ENCODE measurements at places on chromosomes 5 and 9.
A peak's percentile ranks its signal among the peaks of the same experiment; 100 is the strongest.

DNA sequence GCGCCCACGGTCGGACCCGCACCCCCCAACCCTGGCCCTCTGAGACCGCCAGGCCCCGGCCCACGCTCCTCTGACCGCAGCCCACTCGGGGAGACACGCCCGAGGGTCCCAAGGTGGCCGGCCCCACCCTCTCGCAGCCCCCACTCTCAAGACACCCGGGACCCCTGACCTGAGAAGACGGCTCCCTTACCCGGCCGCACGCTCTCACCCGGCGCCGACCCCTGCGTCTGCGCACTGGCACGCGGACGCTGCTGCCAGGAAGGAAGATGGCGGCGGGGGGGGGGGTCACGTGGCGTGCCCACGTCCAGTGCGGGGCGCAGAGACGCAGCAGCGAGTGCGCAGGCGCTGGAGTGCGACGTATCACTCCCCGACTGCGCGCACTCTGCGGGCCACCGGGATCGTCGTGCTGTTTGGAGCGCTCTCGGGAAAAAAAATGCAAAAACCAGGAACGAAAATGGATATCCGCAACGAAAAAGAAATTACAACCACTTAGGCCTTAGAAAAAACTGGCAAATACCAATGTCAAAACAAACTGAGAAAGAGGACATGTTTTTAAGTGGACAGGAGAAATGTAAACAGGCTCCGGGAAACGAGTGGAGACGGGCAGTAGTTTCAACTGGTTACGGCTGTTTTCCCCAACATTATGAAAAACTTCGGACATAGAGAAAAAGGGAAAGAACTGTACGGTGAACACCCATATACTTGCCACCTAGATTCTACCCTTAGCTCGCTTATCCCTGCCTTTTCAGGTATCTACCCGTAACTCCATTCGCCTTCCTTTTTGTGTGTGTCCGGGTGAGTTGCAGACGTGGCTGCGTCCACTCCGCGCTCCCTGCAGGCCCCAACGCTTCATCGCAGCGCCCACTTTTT, at the start of gene MRPL36:
Gene MRPL36, minus strand, starts transcription at position 236 of the 870 bp plus-strand sequence. CDS start 902 bp downstream, outside the sequence.
- peak; percentile 98 for DNase-seq

GRCh38 chr5:7668161-7668560, 182.8 kb downstream of the CFAP90 start:
- no peak for DNase-seq

- DNase-seq = no peak
Observed at GRCh38 chr5:79488058-79488457, 25.9 kb downstream of the HOMER1 start.

DNA sequence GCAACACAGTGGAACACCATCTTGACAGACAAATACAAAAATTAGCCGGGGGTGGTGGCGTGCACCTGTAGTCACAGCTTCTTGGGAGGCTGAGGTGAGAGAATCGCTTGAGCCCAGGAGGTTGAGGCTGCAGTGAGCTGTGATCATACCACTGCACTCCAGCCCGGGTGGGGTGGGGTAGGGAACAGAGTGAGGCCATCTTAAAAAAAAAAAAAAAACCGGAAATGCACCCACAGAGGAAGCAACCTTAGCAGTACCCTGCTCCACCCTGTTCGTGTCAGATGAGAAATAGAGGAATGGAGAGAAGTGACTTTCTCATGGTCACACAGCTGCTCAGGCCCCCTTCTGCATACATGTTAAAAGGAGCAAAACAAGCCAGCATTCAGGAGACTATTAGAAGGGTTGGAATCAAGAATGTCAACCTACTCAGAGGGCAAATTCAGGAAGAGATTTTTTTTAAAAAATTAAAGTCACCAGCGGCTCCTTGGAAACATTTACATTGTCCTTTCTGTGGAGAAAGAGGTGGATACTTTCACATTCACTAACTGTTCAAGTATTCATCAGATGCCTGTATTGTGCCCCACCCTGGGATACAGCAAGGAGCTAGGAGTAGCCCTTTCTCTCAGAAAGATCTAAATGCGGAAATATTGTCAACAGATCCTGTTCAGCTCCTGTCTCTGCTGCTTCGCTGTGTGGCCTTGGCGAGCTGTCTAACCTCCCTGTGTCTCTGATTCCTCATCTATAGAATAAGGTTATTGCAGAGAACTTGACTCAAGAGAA, 41.0 kb downstream of the CYFIP2 start:
- no peak for DNase-seq

DNA sequence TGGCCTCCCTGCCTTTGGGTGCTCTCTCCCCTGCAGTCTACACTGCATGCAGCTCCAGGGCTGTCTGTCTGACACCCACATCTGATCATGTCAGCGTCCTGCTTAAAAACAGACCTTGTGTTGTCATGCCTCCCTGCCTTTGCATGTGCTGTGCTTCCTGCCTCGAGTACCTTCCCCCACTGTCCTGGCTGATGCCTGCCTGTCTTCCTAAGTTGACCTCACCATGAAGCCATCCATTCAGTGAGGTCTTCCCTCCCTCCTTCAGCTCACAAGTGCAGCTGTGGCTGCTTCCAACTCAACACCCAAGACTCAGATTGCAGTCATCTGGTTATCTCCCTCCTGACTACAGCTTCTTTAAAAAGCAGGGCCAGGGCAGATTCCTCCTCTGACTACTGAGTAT, 5.5 kb downstream of the ANGPTL2 start:
- DNase-seq = no peak

DNA sequence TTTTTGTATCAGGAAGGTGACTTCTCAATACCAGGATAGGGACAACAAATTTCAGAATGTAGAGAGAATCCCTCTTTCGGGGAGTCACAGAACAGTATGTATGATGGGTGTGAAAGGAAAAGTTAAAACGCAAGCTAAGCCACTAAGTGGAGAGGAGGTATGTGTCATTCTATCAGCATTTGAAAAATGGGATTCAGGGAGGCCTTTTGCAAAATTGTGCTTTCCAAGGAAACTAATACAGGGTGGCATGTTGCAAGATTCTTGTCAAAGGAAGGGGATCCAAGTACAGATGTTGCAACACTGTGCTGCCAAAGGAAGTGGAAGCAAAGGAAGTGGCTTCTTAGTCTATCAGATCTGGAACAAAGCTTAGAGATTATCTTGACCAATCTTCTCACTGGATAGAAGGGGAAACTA, 12.6 kb upstream of the TNIP1 start:
- peak; percentile 47 for DNase-seq

DNA sequence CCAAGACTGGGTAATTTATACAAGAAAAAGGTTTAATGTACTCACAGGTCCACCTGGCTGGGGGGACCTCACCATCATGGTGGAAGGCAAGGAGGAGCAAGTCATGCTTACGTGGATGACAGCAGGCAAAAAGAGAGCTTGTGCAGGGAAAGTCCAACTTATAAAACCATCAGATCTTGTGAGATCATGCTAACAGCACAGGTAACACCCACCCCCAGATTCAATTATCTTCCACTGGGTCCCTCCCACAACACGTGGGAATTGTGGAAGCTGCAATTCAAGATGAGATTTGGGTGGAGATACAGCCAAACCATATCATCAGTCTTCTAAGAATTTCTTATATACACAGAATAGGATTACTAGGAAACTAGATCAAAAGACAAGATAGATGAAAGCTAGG, 555.6 kb downstream of the PRR16 start:
- DNase-seq = no peak

- no peak for DNase-seq
Observed at GRCh38 chr9:113712053-113712452, 164.1 kb upstream of the ZNF618 start.

- no peak for DNase-seq
Observed at GRCh38 chr9:127783111-127784008, 2.5 kb upstream of the CDK9 start.

DNA sequence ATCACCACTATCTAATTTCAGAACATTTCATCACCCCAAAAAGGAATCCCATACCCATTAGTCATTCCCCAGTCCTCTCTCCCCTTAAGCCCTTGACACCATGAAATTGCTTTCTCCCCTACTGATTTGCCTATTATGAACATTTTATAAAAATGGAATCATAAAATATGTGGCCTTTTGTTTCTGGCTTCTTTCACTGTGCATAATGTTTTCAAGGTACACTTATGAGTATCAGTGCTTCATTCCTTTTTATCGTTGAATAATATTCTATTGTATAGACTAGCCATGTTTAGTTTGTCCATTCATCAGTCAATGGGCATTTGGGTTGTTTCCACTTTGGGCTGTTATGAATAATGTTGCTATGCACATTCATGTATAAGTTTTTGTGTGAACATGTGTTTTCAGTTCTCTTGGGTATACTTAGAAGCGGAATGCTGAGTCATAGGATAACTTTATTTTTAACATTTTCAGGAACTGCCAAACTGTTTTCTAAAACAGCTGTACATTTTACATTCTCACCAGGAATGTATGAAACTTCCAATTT, 40.4 kb upstream of the FGF1 start:
- DNase-seq = no peak

- no peak for DNase-seq
Observed at GRCh38 chr5:174175716-174176268, 130.3 kb downstream of the NSG2 start.

- DNase-seq = no peak
Observed at GRCh38 chr9:625613-626012, 215.9 kb upstream of the DMRT1 start.

- DNase-seq = no peak
Observed at GRCh38 chr5:151413800-151414199, 33.6 kb upstream of the SLC36A1 start.

DNA sequence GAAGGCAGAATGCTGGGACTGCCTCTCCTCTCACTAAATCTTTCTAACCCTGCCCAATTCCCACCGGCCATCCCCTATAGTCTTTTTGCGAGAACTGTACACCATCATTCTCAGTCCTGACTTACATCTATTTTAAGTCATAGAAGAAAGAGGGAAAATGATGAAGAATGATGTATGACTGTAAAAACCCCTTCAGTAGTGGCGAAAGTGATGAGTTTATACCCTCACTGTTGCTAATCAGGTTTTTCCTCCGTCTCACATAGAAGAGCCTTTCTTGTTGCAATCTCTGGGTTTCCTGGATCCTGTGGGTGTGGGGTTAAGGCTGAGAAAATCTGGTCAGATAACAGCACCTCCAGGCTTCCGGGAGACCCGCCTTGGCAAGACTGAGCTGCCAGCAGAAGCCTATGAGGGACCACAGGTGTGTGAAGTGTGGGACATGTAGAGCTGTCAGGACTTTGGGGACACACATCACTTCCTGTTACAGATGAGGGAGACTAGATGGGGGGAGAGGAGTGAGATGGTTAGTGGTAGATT, 147.1 kb upstream of the SLC12A2 start:
- no peak for DNase-seq

DNA sequence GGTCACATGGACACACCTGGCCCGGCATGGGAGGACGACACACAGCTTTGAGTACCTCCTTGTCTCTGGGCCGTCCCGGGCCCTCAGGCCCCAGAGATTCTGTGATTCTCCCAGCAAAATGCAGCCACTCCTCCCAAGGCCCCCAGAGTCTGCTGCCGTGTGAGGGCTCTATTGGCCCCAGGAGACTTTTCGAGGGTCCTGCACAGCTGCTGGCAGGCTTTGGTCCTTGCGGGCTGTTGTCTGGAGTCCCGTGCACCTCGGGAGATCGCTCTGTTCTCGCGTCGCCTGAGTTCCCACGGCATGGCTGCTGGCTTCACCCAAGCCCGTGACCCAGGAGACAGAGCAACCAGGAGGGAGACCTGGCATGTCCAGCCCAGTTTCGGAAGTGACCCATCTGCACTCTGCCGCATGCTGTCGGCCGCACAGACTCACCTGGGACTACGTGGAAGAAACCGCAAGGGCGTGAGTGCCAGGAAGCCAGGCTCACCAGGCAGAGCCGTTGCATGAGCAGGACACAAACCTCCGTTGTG, 46.8 kb upstream of the NKD2 start:
- DNase-seq = no peak

GRCh38 chr9:13330396-13331004, 51.0 kb upstream of the MPDZ start:
- no peak for DNase-seq

- no peak for DNase-seq
Observed at GRCh38 chr9:82128011-82128696, 139.6 kb downstream of the SPATA31D1 start.

DNA sequence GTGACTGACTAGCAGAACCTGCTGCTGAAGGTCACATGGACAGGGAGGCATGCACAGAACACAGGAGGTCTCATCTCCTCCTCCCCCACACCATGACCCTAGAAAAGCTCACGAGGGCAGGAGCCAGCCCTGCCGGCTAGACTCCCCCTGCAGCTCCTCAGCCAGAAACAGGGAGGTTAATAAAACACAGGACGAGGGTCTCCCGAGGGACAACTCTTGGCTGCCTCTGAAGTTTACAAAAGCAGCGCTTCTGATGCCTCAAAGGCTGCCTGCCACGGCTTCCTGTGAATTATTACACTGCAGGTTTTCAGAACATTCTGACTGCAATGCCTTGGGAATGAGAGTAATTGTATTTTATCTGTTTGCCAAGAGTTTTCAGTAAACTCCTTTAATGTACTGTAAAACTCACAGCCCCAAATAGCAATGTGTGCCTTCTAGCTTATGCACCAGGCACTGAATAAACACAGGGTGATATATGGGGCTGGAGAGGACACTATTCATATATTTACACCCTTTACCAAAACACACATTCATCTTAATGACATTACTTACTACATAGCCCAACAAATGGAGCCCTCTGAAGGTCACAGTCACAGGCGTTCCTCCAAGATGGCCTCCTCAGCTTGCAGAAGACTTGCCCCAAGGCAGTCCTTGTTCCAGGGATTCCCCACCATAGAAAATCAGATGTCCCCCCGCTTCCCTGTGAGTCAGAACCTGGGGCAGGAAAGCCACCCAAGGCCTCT, 83.7 kb downstream of the C5orf15 start:
- DNase-seq = no peak

GRCh38 chr5:54415896-54416601, 39.5 kb upstream of the HSPB3 start:
- DNase-seq = no peak

- DNase-seq = no peak
Observed at GRCh38 chr5:90111364-90112032, 298.1 kb downstream of the CETN3 start.

- DNase-seq = no peak
Observed at GRCh38 chr5:51347704-51348103, 35.5 kb upstream of the ISL1 start.

GRCh38 chr5:142319105-142319504, 5.7 kb downstream of the SPRY4 start:
- DNase-seq = no peak

DNA sequence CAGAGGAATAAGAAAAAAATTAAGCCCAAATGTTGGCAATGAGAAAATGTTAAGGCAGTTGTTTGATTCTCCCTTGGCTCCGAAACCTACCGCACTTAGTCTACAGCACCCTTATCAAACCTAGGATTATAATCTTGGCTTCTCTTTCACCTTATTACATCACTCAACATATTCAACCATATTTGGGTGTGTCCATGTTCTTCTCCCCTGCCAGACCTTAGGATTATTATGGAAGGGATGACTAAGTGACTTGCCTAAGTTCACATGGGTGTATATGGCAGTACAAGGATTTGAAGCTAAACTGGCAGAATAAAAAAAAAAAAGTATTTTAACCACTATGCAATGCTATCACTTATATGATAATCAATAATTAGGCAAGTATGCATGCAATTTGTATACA, 76.4 kb downstream of the PLK2 start:
- DNase-seq = no peak

GRCh38 chr5:81192373-81192750, 40.8 kb upstream of the CKMT2 start:
- DNase-seq = no peak

GRCh38 chr9:15873573-15874177, 320.8 kb downstream of the CCDC171 start:
- DNase-seq = peak; percentile 8

All from urothelium cell line (cell line).